ENCODE measurements at places on chromosomes 2 and 18. TPM values are rescaled to one million over a fixed set of nuclear protein-coding genes. Genes with fewer than 3 reads are reported as not detected.

Gene ZEB2
- 12.7 TPM for total RNA-seq

Gene RGPD4
- not detected for total RNA-seq

Gene LRRC30
- total RNA-seq: not detected

Gene PLB1
- 0.30 TPM for total RNA-seq

Gene NPAS2
- 6.8 TPM for total RNA-seq

Gene MALL
- 26.6 TPM for total RNA-seq

Gene NDUFB3
- 122 TPM for total RNA-seq

Gene CDK15
- total RNA-seq: 0.30 TPM

Gene POMC
- 1.3 TPM for total RNA-seq

Gene PDE1A
- 0.46 TPM for total RNA-seq

Gene SLC4A5
- 0.30 TPM for total RNA-seq

Gene CAPN14
- under 0.01 TPM for total RNA-seq

Gene DSG4
- total RNA-seq: not detected

Gene CASP8
- total RNA-seq: 10.4 TPM

Gene EN1
- total RNA-seq: not detected

Gene UGT1A10
- total RNA-seq: not detected

Gene L3MBTL4
- 0.46 TPM for total RNA-seq

Gene DDX1
- 128 TPM for total RNA-seq

Gene POLR1A
- total RNA-seq: 31.3 TPM

Gene SERPINB5
- total RNA-seq: not detected

Gene PSD4
- 0.30 TPM for total RNA-seq

Gene TPRKB
- 50.3 TPM for total RNA-seq

Gene MOCOS
- total RNA-seq: 5.8 TPM

Gene C2orf80
- not detected for total RNA-seq

Gene SATB2
- 0.32 TPM for total RNA-seq

Gene MTA3
- 21.1 TPM for total RNA-seq

Gene C2orf72
- not detected for total RNA-seq

Gene FMNL2
- total RNA-seq: 15.6 TPM

Gene RFX8
- 3.6 TPM for total RNA-seq

Gene ITM2C
- 15.6 TPM for total RNA-seq

Gene KCNS3
- total RNA-seq: 1.8 TPM

Gene CIB4
- total RNA-seq: not detected

Gene CTAGE1
- not detected for total RNA-seq

Gene IL1F10
- not detected for total RNA-seq

Gene CXCR1
- total RNA-seq: not detected

Gene GPR39
- total RNA-seq: not detected

Gene RAB27B
- 0.32 TPM for total RNA-seq

Gene SERPINB12
- not detected for total RNA-seq

Gene CCBE1
- 1.2 TPM for total RNA-seq

Gene TANC1
- total RNA-seq: 53.0 TPM

Gene ARHGAP28
- 27.2 TPM for total RNA-seq

Gene LIMS2
- total RNA-seq: 3.6 TPM

Gene ABCG8
- total RNA-seq: not detected

Gene MBP
- 0.30 TPM for total RNA-seq

Gene SCTR
- not detected for total RNA-seq

Gene CRYBA2
- total RNA-seq: not detected

Gene MAP3K19
- total RNA-seq: not detected

Gene KCNG2
- not detected for total RNA-seq

Gene MIB1
- total RNA-seq: 64.1 TPM

Gene TMEM200C
- total RNA-seq: 2.3 TPM
